ENCODE measurements at places on chromosomes 1 and 21.

- DNase-seq = no peak
Observed at GRCh38 chr21:34707876-34708325, 39.1 kb downstream of the CLIC6 start.

DNA sequence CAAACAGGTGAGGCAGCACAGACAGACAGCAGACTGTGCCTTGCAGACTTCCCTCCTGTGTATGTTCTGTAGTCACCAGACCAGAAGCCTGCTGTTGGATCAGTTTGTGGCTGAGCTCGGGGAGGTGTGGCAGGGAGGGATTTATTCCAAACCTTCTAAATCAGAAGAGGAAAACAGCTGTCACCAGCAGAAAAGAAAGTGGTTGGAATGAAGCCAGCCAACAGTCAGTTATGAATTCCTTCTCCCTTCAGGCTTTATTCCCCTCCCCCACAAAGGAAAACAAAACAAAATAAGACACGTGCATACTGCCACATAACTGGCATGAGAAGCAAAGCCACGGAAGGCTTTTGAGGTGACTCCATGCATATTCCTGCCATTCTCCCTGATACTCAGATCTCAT, 19.0 kb upstream of the PIGV start:
- DNase-seq = no peak

DNA sequence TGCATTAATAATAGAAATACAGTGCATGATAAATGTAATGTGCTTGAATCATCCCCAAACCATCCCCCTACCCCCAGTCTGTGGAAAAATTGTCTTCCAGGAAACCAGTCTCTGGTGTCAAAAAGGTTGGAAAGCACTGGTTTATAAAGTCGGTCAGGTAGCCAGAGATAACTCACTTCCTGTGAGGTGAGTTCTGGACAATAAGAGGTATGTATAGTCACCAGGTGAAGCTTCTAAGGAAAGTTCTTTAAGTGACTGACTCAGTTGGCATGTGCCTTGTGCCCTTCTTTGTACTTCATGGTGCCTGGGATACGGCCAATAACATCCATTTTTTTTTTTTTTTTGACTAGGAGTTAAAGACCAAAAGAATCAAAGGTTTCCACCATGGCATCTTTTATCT, 103.7 kb downstream of the GPATCH2 start:
- no peak for DNase-seq

GRCh38 chr1:203098914-203099520, 13.2 kb upstream of the MYOG start:
- no peak for DNase-seq

GRCh38 chr1:66695116-66695515, 57.1 kb upstream of the DYNLT5 start:
- DNase-seq = no peak

DNA sequence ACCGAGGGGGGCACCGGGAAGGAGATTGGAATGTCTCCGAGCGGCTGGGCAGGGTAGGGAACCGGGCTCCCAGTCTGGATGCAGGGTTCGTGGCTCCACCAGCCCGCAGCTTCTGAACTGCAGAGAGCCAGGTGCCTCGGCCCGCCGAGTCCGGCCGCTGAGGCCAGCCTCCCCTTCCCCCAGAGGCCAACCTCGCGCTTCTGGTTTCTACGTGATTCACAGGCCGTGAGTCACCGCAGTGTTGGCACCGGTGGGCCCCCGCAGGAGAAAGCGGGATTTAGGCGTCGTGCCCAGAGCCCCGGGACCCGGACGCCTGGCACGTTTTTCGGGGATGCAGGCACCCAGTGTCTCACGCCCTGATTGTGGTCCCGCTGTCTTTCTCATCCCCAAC, 458 bp downstream of the CRABP2 start:
- DNase-seq = no peak

DNA sequence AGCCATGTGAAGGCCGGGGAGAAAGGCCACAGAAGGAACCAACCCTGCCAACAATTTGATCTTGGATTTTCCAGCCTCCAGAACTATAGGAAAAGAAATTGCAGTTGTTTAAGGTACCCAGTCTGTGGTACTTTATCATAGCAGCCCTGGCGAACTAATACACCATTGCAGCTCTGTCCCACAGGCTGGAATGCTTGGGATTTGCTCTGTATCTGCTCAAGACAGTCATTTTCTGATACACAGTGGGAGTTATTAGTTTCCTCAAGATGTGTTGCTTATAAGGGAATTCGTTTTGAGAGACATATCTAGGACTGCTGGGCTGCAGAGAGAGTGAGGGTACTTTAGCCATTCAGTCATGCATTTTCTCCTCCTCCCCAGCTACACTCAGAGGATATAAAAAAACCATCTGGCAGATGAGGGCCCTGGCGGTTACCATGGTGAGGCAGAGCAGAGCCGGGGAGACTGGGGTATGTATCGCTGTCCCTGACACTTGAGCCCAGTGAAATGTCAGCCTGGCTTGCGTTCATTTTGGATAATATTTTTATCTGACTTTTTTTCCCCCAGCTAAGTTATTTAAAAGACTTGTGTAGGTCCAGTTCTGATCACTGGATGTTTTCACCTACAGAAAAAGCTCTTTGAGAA, 104.6 kb downstream of the DIRAS3 start:
- DNase-seq = no peak

DNA sequence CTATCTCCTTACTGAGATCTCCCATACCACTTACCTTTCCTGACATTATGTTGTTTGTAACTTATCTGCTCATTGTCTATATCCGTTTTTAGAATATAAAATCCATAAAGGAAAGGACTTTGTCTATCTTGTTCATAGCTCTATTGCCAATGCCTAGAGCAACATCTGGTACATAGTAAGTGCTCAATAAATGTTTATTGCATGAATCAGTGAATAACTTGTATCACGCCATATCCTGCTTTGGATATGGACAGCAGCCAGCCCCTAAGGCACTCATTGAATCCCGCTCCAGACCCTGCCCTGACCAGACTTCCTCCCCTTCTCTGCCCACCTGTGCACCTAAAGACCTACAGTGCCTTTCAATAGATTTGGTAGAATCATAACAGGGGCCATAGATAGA, 298.1 kb upstream of the PLXNA2 start:
- no peak for DNase-seq

GRCh38 chr1:70091811-70092210, 113.6 kb downstream of the LRRC40 start:
- DNase-seq = no peak

DNA sequence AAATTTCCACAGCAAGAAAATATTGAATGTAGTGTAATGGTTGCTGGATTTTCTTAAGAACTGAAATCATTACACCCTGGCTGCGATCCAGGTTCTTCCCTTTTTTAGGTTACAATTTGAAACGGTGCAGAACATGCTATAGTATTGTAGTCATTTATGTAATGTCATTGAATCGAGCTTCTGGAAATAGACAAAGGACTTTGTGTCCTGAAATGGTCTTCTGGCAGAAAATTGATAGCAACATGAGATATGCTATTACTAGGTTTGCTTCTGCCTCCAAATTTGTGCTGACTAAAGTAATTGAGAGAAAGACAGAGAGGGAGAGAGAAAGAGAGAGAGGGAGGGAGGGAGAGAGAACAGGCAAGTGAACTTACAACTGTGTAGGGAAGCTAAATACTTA, 146.2 kb upstream of the NFIA start:
- DNase-seq = no peak

GRCh38 chr1:1115136-1115785, 628 bp downstream of the C1orf159 start:
- no peak for DNase-seq

GRCh38 chr1:65330822-65331221, 21.5 kb downstream of the DNAJC6 start:
- DNase-seq = no peak

GRCh38 chr1:54390655-54391054, 15.5 kb downstream of the SSBP3 start:
- no peak for DNase-seq

DNA sequence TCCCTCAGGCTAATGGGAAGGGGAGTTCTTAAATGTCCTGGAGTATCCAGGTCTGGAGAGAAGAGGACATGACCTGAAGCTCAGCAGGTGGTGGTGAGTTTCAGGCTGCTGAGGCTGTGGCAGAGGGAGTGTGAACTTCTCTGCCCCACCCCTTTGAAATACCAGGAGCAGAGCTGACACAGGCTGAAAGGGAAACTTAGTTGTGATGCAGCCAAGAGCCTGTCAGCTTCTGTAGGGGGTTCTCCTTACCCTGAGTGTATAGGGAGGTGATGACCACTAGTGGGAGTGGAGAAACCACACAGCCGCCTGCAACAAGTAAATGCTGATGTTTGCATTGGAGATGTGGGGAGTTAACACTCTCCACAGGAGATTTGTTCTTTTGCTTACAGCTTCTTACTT, 152.3 kb downstream of the FCRL5 start:
- DNase-seq = no peak

DNA sequence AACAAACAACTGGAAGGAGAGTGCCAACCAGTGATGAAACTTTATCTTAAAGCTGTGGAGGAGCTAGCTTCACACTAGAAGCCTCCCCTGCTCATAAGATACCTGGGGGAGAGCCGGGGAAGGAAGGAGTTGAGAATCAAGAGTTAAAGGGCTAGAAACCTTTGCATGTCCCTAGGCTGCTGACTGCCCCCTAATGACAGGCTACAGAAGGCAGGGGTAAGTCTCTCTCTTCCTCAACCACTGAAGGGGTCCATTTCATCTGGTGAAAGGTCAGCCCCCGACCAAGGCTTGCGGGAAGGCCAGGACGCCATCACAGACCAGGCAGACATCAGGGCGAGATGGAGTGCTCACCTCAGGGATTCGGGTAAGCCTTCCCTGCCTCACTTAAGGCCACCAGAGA, 65.6 kb upstream of the GRHL3 start:
- DNase-seq = no peak

DNA sequence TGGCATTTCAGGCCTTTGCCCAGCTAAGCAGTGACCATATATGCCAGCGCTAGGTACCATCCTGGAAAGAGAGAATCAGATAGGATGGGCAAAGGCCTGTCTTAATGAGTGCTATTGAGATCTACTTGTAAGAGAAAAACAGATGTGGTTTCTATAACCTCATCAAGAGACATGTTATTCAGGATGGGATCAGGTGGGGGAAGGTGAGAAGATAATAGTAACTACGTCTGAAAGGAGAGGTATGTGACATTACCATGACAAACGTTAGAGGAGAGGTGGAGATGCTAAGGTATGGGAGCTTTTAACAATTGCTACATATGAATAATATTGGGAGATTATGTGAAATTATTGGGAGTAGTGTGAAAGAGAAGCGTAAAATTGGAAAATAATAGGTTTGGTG, 204.2 kb upstream of the PLXNA2 start:
- no peak for DNase-seq
